Adipocyte (in vitro differentiated cells): ENCODE measurements at places on chromosomes 2 and 18.

- no peak for DNase-seq
Observed at GRCh38 chr2:207871506-207871905, 101.8 kb upstream of the FZD5 start.

- no peak for DNase-seq
Observed at GRCh38 chr2:40964509-40965250, 512.8 kb upstream of the SLC8A1 start.

GRCh38 chr18:73456643-73457042 is 588.9 kb upstream of the NETO1 start:
- no peak for DNase-seq

GRCh38 chr2:234964631-234965461 is 13.0 kb downstream of the SH3BP4 start:
- no peak for DNase-seq

DNA sequence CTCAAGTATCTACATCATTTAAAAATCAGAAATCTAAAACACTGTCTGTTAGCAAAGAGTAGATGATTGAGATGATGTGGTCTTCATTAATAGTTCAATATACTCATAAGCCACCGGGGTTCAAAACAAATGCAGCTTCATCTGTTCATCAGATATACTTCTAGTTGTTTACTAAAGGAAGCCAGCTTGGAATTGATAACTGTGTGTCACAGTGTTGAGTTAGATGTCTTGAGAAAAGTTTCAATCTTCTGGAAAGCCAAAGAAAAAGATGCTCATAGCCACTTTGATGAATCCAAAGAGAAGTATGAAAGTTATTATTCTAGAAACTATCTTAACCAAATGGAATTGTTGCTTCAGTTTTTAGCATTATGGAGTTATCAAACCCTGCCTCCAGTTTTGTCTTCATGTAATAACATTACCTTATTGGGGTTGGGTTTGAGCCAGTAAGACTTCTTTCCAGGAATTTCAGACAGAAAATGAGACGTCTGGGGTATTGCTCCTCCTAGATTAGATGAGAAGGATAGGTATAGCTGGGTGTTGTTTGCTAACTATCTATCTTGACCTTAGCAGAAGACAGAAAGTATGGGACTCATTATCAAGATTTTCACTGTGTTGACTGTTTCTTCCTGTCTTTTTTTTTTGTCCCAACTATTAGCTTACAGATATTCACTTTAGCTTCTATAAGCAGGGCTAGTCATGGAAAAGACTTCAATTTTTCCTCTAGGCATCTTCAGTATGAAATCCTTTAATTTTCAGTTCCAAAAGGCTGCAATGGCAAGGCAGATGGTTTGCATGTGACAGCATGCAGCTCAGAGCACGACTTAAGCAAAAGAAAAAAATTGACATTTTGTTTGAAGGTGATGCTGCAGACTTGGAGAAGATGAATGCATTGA is 66.5 kb downstream of the LNPK start:
- no peak for DNase-seq

DNA sequence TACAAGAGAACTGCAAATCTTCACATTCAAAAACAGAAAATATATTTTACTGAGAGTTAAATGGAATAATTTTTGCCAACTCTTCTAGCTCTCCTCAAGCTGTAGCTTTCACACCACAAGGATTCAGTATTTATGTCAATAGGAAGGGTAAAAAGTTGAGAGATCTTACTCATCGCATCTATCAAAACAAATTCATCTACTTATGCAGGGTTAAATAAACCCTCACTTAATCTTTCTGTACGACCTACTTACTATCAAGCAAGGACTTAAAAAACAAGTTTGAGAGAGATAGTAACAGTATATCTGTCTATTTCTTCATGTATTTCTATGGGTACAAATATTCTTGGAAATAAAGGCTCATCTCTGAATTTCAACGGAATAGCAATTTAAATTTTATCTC is 35.5 kb downstream of the SIGLEC15 start:
- no peak for DNase-seq

- DNase-seq, result no peak
Observed at GRCh38 chr2:187263675-187264560, 184.1 kb downstream of the CALCRL start.

DNA sequence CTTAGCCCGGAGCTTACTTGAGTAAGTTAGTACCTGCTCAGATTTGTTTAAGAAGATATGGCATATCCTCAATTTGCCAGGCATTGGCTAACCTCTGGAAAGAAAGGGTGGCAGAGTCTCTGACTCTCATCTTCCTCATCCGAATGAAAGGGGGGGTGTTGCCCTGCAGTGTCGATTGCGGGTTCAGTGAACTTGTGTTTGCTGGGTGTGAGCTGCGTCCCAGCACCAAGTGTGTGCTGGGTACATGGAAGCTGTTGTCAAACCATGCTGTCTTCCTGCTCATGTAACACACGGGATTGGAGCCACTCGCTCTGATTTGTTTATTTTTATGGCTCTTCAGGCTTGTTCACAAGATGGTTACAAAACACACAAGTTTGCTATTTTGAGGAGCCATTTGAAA is 171.4 kb upstream of the PXDN start:
- no peak for DNase-seq

GRCh38 chr2:162106146-162106551 is 32.1 kb upstream of the DPP4 start:
- DNase-seq, result no peak

DNA sequence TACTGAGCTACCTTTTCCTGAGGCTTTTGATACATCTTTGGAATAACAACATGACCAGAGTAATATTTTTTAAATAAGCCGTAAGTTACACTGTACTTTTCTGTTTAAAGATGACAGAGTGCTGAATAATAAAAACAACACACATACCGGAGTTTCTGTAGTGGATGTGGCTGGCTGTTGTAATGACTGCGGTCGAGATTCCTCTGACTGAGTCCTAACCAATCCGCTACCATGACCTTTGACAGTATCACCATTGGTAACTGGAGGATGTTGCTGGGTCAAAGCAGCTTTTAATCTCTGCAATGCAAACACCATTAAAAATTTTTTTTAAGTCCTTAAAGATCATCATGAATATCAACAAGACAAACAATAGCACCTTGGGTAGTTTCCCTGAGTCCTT is 70.7 kb downstream of the ATF2 start:
- DNase-seq, result peak; percentile 81

DNA sequence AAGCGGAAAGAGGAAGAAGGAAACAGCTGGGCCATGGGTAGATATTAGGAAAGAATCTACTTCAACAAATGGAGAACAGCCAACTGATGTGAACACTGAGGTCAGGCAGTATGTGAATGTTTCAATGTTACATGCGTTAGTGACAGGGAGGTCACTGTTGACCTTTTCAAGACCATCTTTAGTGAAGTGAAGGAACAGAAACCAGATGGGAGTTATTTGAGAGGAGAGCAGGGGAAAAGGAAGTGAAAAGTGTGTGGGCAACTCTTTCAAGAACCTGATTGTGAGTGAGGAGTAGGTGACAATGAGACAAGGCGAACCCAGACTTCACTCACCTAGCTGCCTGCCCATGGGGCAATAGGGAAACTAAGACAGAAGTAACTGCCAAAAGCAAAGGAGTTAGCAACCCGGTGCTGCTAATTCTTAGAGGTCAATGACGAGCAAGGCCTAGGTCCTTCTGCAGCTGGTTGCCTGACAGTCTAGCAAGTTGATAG is 67.0 kb downstream of the SP3 start:
- no peak for DNase-seq

DNA sequence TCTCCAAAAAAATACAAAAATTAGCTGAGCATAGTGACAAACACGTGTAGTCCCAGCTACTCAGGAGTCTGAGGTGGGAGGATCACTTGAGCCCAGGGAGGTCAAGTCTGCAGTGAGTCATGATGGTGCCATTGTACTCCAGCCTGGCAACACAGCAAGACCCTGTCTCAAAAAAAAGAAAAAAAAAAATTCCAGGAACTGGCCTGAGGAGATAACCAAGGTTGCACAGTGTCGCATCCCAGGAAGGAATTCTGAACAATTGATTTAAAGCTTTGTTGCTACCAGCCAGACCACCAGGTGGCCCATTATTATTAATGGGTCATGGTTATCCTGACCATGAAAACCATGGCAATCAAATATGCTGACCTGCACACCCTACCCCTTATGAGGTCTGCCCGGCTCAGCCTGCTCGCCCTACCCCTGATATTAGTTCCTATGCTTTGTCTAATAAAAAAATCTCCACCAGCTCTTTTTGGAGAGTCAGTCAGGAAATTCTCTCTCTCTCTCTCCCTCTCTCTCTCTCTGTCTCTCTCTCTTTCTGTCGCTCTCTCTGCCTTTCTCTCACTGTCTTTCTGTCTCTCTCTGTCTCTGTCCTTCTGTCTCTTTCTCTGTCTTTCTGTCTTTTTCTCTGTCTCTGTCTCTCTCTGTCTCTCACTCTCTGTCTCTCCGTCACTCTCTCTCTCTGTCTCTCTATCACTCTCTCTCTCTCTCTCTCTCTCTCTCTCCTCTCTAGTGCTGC is 73.7 kb downstream of the NCAPH start:
- DNase-seq, result no peak

- no peak for DNase-seq
Observed at GRCh38 chr18:49127471-49128190, 176.9 kb upstream of the SMAD7 start.

DNA sequence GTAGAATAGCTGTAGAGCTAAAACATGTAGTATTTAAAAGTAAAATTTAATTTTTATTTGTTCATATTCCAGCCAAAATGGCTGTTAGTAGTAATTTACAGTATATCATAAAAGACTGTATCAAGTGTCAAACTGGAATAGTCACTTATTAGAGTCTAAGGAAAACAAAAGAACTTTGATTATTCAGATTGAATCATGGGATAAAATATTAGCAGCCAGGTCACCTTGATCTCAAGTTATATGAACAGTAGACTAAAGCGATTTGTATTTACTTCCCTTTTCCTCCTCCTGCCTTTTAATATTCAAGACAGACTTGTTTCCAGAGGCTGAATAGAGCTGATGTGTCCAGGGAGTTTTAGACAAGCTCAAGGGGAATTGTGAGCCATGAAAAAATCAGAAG is 54.4 kb downstream of the PMAIP1 start:
- DNase-seq, result no peak

- no peak for DNase-seq
Observed at GRCh38 chr2:126913881-126914615, 15.4 kb downstream of the TEX51 start.

GRCh38 chr2:40302751-40303325 is 149.1 kb downstream of the SLC8A1 start:
- DNase-seq, result no peak

DNA sequence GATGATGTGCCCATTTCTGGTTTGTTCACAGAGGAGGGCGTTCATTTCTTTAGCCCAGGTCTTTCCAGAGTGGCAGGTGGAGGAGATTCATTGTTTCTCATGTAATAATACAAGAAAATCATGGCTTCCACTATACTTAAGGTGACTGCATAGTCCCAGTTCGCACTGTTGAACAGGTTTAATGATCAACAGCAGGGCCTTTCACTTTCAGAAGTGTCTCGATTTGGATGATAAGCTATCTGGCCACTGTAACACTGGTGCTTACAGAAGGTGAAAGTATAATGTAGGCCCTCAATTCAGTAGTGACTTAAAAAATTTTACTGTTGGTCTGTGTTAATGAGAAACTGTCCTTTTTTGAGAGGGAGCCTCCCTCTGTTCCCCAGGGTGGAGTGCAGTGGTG is 1.4 kb downstream of the RMC1 start:
- no peak for DNase-seq

GRCh38 chr2:46495231-46496030 is 16.1 kb downstream of the TMEM247 start:
- peak; percentile 38 for DNase-seq

GRCh38 chr2:56444339-56444738 is 260.5 kb downstream of the CCDC85A start:
- DNase-seq, result no peak

DNA sequence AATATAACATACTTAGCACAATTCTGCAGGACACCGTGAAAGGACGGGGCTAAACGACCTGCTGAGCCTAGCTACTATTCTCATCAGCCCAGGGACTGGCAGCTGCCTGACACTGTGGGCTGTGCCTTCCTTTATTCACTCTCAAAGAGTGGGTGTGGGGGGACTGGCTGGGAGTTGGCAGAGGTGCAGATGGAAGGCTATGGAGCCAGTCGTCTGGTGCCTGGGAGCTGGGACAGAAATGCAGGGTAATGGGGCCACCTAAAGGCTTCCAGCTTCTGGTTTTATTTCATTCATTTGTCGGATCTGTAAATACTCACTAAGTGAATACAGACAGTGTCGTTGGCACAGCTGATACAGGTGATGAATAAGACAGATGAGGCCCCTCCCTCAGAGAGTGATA is 56.0 kb upstream of the NFU1 start:
- no peak for DNase-seq

DNA sequence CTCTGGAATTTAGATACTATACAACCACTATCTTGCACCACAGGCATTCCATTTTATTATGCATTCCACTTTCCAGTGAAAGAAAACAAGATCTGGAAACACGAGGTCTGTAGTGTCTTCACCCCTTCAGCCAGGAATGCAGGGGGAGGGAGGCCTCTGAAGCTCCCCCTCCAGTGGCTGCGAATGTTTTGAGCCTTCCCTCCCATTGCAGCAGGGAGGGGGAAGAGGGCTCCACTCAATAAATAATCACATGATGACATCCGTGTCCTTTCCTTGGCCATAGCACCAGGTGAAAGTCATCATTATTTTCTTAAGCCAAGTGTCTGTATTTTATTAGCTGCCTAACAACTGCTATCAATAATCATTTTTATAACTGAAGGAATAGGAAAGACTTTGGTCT is 38.6 kb downstream of the ALPK2 start:
- peak; percentile 84 for DNase-seq

GRCh38 chr2:9538000-9538507 is 17.6 kb downstream of the ADAM17 start:
- DNase-seq, result peak; percentile 95

- DNase-seq, result peak; percentile 31
Observed at GRCh38 chr2:110101901-110102803, 13.5 kb downstream of the MALL start.

DNA sequence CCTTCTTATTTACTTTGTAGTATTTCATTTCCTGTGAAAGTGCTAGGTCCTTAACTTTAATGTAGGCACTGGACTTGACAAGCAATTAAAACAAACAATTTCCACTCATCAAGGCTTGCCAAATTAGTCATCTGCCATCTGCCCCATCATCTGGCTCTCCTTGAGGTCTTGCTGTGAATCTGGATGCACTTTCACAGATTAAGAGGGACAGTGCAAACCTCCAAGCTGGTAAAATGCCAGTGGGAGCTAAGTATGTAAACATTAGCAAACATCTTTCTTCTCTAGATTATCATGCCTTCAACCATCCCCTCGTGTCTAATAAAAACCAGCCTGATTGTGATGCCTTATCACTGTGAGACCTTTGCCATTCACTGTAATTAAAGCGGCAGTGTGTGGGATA is 402.9 kb downstream of the ERBB4 start:
- peak; percentile 8 for DNase-seq

DNA sequence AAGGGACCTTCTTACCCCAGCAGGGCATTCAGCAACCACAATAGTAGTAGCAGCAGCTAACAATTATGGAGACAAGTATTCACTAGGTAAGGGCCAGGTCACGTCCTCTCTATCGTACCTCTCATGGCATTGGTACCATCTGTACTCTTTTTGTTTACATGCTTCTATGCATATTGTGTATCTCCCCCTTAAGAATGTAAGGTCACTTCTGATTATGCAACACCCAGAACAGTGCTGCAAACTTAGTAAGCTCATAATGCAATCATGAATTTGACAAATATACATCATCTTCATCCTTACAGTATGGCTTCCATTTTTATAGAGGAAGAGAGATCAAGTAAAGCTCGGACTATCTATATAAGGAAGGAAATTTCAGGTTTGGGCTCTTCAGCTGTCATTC is 46.1 kb downstream of the SPRED2 start:
- DNase-seq, result peak; percentile 57

GRCh38 chr2:39264733-39265132 is 21.0 kb upstream of the CDKL4 start:
- no peak for DNase-seq

GRCh38 chr2:33655626-33656320 is 56.7 kb upstream of the FAM98A start:
- DNase-seq, result no peak
